ENCODE measurements at places on chromosomes 6 and 20.

DNA sequence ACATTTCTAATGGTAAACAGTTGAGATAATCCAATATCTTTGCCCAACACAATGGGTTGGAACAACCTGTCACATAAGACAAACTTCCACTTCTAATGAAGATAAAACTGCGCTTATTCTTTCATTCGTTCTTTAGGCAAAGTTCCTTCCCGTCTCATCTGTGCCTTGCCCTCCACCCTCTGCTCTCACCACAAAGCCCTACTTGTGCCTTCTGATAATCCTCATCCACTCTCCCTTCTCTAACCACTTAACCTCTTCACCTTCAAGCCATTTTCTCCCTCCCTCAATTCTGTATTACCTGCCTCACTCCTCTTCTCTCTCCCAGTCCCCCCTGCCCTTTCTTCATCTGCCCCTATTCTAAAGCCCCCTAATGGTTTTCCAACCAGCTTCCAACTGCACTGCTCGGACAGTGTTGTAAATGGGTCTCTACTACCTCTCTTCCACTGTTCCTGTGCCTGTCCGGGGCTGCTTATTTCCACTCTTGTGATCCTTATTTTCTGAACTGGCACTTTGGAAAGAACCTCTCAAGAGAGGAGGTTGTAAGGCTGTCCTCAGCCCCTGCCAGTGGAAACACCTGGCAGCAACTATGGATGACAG lies 62.9 kb upstream of the MYB start:
- DNase-seq, result no peak

DNA sequence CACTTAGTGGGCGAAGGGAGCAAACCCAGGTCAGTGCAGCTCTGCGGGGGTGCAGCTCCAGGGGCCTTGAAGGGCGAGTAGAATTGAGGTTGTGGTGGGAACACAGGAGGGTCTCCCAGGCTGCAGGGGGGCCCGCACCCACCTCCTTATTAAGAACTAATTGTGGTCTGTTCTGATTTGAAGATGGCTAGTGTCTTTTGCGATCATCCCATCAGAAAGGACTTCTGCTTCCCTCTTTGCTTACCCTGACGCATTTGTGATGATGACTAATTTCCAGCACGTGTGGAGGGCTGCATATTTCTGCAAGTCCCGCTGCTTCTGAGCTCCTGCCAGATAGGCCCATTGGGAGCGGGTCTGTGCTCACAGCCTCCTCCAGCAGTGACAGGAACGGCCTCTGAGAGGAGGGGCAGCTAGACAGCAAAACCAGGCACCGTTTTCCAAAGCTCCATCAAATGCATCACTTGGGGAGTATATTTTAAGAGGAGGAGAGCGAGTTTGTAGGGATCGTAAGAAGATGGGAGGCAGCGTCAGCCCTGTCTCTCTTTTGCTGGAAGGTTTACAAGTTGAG lies 268.9 kb downstream of the CDH4 start:
- no peak for DNase-seq

DNA sequence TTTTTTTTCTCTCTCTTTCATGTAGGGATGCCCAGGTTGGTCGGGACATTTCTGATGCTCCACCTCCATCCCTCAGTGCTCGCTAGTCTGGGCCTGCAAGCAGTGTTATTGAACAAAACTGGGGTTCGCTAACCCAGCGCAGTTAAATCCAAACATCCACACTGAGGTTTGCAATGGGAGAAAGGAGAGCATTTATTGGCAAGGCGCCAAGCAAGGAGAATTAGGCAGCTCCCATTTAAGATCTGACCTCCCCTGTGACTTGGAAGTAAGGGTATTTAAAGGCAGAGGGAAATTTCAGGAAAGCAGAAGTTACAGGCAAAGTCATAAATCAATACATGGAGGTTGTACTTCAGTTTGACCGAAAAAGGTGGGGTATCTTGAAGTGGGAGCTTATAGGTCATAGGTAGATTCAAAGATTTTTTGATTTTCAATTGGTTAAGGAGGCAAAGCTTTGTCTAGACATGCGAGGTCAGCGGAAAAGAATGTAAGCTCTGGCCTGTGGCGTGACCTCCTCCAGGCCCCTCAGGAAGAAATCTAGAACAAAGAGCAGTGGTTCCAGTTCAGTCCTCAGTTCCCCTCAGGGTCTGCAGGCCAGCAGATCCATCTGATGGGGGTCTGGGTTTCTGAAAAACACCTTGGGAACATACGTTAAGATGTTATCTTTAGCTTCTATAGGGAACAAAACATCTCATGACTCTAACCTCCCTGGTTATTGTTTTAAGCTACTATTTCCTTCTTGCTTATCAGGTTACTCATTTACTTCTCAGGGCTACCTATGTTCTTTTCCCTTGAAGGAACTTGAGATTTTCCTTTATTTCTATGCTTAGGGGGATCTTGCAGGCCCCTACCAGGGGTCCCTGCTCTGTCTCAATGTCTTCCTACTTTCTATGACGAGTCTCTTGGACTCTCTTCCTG lies 66.0 kb upstream of the KIF16B start:
- no peak for DNase-seq

DNA sequence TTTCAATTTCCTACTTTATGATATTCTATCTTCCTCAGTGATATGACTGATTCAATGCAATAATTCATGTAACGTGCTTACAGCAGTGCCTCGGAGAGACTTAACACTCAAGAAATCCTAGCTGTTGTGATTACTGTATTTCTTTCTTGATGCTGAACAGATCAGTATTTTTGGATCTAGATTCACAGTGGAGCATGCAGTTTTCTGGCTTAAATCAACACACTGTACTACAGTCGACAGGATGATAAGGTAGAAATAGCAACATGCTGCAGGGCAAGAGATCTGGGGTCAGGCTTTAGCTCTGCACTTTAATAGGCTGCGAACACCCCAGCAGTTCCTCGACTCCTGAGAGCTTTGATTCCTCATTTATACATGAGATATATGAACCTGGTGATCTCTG lies 161.0 kb downstream of the AIG1 start:
- no peak for DNase-seq

DNA sequence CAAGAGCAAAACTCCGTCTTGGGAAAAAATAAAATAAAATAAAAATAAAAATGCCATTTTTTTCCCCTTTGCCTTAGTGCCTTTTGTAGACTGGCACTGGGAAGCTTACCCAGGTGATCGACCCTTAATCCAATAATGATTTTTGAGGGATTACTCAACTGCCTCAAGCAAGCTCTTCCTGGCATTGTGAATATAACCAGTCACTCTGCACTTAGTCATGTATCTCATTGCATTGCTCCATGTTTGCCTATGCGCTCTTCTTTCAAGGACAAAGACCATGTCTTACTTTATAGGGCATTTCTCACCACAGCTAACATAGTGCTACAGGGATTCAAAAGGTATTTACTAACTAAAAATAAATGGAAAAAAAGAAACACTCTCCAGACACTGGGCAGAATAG lies 13.0 kb downstream of the GFOD1 start:
- DNase-seq, result no peak

GRCh38 chr6:135188718-135189117 lies 7.6 kb downstream of the MYB start:
- no peak for DNase-seq

DNA sequence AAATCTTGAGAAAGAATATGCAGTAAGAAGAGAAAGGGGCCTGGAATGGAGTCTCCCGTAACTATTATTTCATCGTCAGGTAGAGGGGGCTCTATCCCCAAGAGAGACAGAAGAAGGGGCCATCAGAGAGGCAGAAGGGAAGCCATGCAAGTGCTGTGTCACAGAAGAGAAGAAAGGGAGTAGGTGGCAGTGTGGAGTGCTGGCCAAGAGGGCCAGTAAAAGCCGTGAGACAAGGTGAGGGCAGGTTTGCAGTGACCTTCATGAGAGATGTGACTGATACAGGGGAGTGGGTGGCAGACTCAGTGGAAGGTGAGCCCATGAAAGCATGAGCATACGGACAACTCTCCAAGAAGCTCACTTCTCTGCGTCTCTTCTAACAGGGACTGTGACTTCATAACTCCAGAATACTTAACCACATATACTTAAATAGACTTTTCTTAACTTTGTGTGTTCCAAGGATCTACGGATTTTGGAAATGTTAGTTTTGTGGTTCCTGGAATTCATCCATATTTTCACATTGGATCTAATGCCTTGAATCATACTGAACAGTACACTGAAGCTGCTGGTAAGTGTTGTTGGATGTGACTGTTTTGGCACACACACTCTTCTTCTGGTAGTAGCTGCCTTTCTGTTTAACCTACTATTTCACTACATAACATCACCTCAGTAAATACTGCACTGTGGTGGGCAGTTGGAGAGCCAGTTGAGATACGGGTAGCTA lies 15.6 kb downstream of the PM20D2 start:
- no peak for DNase-seq

DNA sequence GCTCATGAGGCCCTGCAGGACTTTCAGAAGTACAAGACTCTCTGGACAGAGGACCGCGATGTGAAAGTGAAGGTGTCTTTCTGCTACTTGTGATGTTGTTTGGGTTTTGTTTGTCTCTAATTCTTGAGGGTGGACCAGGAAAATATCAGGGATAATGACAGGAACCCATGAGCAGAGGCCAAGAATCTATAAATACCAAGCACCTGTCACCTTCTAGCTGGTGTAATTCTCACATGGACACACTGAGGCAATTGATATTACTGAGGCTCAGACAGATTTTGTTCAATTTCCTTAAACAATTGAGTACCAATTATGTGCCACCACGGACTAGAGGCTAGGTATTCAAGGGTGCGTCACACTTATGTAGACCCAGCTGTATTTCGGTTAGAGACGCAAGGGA lies 107.9 kb downstream of the DNAH8 start:
- DNase-seq, result no peak

DNA sequence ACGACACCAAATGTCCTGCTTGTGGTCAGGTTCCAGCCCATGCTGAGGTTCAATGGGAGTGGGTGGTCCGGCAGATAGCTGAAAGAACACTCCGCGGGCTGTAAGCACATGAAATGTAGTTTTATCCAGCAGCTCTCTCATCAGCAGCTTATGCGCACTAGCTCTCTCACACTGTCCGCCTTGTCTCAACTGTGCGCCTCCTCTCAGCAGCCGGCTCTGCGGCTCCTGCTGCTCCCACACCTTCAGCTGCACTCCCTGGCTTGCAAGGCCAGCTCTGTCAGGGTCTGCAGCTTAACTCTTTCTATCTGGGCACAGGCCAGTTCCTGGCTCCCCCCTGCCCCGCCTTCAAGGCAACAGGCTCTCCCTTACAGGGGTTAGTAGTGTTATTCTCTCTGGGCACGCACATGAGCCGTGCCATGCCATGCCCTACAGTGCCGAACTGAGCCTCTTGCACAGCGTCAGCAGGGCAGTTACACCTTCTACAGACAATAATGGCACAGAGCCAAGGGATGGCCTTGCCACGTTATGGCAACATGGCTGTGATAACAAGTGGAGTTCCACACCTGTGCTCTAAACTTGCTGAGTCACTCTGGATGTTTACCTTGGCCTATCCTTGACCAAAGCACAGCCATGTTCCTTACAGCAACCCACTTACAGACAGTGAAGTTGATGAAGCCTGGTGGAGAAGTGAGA lies 84.0 kb upstream of the LRFN2 start:
- no peak for DNase-seq

DNA sequence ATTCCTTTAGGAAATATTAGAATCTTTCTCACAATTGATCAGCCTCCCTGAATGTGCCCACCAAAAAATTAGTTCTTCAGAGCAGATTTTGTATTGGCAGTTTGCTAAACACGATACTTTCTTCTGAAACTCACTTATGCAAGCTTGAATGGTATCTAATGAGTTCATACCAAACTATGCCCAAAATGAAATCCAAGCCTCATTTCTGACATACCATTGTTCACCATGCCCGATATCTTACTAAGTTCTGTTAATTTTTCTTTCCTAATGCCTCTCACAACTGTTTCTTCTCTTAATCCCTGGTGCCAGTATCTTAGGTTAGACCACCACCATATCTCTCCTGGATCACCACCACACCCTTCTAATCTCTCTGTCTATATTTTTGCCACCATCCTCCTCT lies 755.9 kb downstream of the KIF16B start:
- DNase-seq, result no peak

DNA sequence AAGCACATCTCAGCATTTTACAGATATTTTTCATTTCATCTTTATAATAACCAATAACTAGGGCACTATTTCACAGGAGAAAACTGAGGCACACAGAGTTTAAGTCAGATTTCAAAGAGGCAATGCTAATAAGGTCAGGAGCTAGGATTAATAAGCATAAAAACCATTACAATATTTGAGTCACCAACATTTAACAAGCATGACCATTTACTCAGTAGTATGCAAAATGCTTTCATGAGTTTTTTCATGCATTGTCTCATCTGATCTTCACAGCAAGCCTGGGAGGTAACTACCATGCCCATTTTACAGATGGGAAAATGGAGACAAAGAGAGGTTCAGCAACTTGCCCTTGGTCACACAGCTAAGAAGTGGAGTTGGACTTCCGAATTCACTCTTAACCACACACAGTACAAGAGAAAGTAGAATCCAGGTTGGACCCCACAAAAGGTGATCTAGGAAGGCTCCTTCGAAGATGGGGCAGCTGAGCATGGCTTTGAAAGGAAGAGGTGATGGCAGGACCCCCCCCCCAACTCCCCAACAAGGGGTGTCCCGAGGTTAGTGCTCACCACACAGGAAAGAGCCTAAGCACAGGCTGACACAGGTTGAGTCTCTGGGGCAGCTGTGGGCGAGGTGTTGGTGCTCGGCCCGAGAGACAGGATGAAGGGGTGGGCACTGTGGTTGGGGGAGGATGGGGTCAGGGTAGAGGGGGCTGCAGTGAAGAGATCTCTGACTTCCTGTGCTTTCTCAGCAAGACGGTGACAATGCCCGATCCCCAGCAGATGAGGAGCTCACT lies 108.8 kb downstream of the PREX1 start:
- DNase-seq, result peak; percentile 18

- DNase-seq, result no peak
Measured at GRCh38 chr20:4555188-4555890, 166.4 kb upstream of the PRND start.

DNA sequence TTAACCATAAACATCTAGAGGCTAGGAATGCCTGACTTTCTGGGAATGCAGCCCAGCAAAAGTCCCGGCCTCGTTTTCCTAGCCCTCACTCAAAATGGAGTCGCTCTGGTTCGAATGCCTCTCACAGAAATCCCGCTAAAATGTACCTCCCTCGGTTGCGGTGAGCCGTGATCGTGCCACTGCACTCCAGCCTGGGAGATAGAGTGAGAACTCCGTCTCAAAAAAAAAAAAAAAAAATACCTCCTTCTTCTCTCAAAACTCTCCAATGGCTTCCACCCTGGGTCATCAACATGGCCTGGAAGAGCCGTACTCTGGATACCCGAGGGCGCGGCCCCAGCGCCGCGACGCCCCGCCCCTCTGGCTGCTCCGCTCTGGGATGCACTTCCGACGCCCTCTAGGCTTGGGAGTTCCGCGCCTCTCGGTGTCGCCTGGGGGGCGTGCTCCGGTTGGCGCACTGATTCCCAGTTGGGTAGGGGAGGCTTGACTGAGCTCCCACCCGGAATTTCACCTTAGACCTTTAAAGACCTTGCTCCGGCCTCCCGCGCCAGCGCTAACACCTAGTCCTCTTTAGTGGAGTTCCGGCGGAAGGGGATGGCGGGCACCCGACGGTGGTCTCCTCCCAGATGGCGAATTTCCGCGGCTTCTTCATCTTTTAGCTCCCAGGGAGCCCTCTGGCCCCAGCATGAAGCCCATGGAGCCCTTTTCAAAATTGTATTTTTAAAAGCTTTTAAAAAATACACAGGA lies 12.3 kb downstream of the HMGN4 start:
- no peak for DNase-seq
